ENCODE measurements at places on chromosomes 11 and 22. TPM values are rescaled to one million over a fixed set of nuclear protein-coding genes. Genes with fewer than 3 reads are reported as not detected.
A peak's percentile ranks its signal among the peaks of the same experiment; 100 is the strongest.

DNA sequence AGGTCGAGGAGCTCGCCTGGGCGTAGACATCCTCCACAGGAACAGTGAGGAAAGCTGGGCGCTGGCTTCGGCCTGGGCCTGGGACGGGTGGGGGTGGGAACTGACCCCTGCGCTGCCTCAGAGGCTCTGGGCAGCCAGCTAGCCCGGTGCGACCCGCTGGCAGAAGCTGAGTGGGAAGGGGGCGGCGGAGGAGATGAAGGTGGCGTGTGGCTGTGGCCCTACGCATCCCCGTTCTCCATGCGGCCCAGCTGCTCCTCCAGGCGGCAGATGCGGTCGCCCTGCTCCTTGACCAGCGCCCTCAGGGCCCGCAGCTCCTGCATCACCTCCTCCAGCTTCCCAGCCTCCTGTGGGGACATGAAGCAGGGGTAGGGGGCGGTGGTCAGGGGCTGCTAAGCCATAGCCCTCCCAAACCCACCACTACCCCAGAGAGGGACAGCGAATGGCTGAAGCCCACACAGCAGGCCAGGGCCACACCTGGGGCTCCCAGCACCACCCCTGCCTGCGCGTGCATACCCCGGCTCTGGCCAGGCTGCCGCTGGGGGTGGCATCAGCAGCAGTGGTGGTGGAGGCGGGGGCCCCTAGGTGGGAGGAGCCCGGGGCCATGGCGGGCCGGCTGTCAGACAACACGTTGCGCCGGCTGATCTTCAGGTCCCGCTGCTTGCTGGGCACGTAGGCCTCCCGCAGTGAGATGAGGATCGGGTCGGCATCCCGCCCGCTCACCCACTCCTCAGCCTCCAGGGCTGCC, 848 bp upstream of the PTPRCAP start:
- peak; percentile 93 for DNase-seq

GRCh38 chr11:116534270-116534975, 238.4 kb downstream of the BUD13 start:
- DNase-seq = no peak

MYOD1 gene
- total RNA-seq = not detected

SMC1B gene
- total RNA-seq = 0.59 TPM

Data from activated CD4-positive, alpha-beta T cell treated with anti-CD3 and anti-CD28 coated beads, Interleukin-2, amount 10 ng/mL, durations not matched to agents 24 days and 14 days (primary cell).